Myometrial cell (primary cell): ENCODE measurements at places on chromosomes 13 and 19. TPM values are rescaled to one million over a fixed set of nuclear protein-coding genes. Genes with fewer than 3 reads are reported as not detected.

Gene SLC7A9
- total RNA-seq = not detected in 2 replicates

Gene FPR2
- total RNA-seq = not detected in 2 replicates

Gene KLK1
- total RNA-seq = not detected in 2 replicates

Gene EPS8L1
- 1.2 and 12.1 TPM in 2 replicates for total RNA-seq

Gene NMRK2
- not detected in 2 replicates for total RNA-seq

Gene VRK3
- total RNA-seq = 36.3 and 38.1 TPM in 2 replicates

Gene PRR22
- total RNA-seq = not detected in 2 replicates

Gene KLK12
- not detected in 2 replicates for total RNA-seq

Gene VAV1
- total RNA-seq = not detected in 2 replicates

Gene GAPDHS
- not detected in 2 replicates for total RNA-seq

Gene SLC6A16
- total RNA-seq = not detected in 2 replicates

Gene PSG3
- not detected in 2 replicates for total RNA-seq

Gene LRRC4B
- under 0.01 TPM in 1 of 2 replicates, not detected in the other for total RNA-seq

Gene CEACAM16
- not detected in 2 replicates for total RNA-seq

Gene GZMM
- total RNA-seq = not detected in 2 replicates

Gene CDX2
- total RNA-seq = not detected in 2 replicates
